ENCODE measurements at places on chromosomes 1 and 21.

DNA sequence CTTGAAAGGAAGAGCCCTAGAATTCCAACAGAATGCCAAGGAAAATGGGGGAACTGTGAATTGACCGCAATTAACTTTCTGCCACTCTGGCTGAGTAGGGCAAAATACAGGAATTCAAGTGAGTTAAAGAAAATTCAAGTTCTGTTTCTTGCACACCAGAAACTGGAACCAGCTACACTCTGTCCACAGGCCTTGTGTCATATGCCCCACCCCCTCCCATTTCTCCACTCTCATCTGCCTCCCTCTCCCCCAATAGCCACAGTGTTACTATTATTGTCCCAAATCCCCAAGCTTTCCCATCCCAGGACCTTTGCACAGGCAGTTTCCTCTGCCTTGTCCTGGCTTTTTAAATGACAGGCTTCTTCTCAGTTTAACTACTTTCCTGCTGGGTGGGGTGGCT, 4.3 kb upstream of the STK40 start:
- DNase-seq = no peak

- no peak for DNase-seq
Measured at GRCh38 chr1:44225761-44226160, 12.5 kb downstream of the DMAP1 start.

GRCh38 chr21:41653243-41653953, 113.5 kb downstream of the RIPK4 start:
- no peak for DNase-seq

- DNase-seq = no peak
Measured at GRCh38 chr21:45892916-45893739, 88.4 kb upstream of the COL6A1 start.

GRCh38 chr1:87428883-87429282, 100.2 kb downstream of the LMO4 start:
- no peak for DNase-seq

DNA sequence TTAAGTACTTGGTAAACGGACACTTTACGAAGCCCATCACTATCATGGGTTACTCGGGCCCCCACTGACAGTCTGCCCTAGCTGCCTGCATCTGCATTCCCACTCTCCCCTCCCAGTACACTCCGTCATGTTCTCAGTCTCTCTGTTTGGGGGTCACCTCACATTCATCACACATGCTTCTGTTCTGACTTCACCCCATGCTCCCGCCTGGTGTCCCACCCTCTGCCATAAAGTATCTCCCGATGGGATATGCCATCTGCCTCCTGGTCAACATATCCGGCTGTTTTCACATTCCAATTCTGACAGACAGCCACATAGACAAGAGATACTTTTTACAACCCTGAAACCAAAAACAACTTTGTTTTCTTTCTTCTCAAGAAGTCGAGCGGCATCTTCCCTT, 1.0 kb downstream of the OLFML2B start:
- no peak for DNase-seq

GRCh38 chr1:97373000-97373399, 547.8 kb downstream of the DPYD start:
- no peak for DNase-seq

GRCh38 chr1:45038240-45038639, 26.2 kb downstream of the UROD start:
- no peak for DNase-seq

DNA sequence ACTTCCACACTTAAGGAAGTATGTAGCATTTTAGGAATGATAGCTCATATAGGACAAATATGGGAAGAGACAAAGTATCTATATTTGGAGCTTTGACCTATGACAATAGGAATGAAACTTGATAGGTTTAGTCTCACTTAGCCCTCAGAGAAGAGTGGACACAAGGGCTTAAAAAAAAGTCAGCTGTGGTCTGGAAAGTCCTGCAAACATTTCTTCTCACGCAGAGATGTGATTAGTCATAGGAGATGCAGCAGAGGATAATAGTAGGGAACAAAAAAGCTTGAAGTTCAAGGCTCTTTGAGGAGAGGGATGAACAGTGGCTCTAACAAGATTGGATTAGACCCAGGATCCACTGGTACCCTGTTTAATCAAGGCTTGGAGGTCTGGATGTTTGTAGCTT, 14.8 kb upstream of the RNF220 start:
- DNase-seq = peak; percentile 14

DNA sequence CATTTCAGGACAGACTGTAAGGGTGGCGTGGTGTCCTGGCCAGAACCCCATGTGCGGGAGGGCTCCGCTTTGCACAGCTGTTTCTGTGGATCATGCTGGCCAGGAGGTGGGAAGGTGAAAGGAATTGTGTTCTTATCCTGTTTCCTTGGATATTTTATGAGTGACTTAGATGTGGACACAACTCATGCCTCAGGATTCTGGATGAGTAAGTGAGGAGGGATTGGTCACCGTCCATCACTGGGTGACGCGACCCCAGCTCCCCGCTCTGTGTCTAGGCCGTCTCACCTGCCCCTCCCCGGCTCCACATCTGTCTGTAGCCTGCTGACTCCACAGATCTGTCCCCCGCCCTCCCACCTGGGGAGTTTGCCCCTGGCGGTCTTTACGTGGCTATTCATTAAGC, 48.8 kb downstream of the PIK3CD start:
- no peak for DNase-seq

DNA sequence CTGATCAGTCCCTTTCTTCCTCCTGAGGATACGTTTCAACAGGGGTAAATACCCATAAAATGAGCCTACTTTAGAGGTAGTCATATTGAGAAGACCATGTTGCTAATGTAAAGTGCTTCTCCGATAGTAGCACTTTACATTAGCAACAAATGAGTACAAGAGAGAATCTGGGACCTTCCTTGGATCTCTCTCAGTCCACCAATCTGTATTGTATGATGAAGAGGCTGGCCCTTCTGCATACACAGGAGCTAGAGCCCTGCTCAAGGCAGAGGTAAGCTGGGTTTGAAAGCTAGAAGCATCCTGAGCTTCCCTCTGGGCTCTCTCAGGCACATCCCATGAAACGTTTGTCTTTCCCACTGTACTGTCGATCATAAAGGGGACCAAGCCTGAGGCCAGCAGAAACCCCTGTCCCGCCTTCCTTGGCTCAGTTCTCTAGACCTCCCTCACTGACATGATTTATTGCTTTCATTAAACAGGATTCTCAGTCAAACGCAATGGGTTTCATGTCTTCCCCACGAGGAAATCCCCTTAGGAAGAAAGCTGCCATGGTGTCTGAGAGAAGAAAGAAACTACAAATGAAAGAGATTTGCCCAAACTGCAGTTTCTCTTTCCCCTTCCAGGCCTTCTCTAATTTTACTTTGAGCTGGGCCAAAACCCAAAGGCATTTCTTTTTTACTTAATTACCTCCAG, 62.8 kb upstream of the BCAR3 start:
- no peak for DNase-seq
